ENCODE measurements at places on chromosomes 12 and 14.

GRCh38 chr12:11500188-11500860 lies 105.0 kb upstream of the PRB2 start:
- peak; percentile 20 for DNase-seq

DNA sequence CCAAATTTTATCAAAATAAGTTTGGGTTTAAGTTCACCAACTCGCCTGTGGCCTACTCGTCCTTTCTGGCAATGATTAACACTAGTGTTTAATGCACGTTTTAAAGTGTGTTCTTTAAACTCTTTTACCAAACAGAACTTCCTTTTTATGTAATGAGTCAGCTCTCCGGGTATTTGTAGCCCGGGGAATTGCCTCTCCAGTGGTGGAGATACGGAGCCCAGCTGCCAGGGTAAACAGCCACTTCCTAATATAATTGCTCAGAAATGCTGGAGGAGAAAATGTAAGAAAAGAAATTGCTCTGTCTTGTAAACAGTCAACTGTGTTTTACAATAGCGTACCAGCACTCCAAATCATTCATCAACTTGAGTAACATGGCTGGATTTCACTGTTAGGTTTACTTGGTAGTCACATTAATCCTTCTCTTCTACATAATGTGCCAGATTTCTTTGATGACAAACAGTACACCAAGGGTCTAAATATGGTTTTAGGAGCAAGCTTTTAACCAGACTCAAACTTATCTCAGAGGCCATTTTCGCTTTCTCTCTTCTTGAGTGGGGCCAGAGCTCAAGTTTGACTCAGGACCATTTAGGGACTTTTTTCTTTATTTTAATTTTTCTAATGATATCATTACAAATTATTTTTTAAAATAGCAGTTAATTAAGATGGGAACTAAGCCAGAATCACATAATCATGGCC lies 101.2 kb upstream of the SLC38A2 start:
- DNase-seq, result no peak

DNA sequence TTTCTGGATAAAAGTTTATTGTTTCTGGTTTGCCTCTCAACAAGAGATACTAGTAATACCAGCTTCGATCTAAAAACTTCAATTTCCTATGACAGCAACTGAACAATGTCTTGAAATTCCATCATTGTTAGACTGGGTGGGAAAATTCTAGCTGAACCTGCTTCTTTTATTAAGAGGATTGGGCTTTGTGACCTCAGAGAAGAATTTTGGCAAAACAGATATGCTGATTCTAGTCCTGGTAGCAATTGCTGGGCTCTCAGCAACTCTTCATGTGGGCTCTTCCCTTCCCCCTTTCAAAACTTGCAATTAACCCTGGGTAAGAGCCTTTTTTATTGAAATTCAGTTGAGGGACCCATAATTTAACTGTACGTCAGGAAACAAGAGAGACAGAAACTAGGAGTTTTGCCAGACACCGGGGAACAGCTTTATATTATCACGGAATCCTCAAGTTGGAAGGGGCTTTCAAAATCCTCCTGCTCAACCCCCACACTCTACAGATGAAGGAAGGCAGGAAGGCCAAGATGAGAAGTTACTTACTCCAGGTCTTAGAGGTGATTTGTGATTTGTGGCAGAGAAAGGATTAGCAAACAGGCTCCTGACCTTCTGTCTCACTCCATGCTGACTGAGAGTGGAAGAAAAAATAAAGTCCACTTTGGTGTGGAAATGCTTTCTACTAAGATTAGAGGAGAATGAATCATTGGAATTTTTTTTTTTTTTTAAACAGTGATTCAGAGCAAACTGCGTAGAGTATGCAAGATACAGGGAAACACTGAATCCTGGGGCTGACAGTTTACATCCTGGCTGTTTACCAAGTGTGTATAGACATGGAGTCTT lies 239.0 kb upstream of the ATP2B1 start:
- no peak for DNase-seq

- DNase-seq, result no peak
Observed at GRCh38 chr14:96095581-96096476, 56.7 kb downstream of the C14orf132 start.

- DNase-seq, result no peak
Observed at GRCh38 chr12:76223869-76224268, 124.3 kb downstream of the BBS10 start.
